Stimulated activated CD4-positive, alpha-beta T cell treated with anti-CD3 and anti-CD28 coated beads, TNF-alpha, amount 100 ng/mL, for 4 hours (primary cell): ENCODE measurements at places on chromosomes 5 and 9.

- no peak for DNase-seq
Measured at GRCh38 chr5:154729613-154730012, 25.6 kb upstream of the LARP1 start.

DNA sequence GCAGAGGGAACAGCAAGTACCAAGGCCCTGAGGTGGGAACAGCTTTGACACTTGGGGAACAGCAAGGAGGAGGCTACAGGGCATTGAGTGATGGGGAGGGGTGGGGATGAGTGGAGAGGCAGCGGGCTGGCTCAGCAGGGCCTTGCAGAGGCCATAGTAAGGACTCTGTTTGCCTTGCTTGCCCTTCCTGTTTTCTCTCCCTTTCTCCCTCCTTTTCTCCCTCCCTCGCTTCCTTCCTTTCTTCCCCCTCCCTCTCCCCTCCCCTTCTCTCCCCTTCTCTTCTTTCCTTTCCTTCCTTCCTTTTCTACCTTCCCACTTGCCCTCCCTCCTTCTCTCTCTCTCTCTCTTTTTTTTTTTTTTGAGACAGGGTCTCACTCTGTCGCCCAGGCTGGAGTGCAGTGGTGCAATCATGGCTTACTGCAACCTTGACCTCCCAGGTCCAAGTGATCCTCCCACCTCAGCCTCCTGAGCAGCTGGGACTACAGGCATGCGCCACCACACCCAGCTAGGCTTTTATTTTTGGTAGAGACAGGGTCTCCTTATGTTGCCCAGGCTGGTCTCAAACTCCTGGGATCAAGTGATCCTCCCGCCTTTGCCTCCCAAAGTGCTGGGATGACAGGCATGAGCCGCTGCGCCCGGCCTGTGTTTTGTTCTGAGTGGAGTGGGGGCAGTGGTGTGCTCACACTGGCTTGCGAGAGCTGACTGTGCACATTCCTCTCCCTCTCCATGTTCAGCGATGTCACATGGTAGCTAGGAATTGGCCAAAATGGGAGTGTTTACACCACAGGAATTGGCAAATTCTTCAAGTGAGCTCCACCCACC, 17.1 kb downstream of the IER5L start:
- DNase-seq = no peak

DNA sequence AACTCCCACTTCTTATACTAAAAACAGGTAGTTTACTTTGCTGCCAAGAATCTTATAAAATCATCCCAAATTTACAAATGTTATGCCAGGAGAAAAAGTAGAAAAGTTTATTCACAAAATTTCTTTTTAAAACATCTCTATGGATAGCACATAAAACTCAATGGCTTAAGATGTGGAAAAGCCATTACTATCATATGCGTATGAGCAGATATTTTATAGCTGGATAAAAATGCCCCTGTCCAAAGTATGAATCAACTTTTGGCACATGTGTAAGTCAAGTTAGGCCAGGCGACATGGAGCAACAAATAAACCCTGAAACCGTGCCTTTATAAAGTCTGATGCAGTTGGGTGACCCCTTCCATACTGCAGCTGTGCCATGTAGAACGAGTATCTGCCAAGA, 38.6 kb upstream of the FBP1 start:
- no peak for DNase-seq

DNA sequence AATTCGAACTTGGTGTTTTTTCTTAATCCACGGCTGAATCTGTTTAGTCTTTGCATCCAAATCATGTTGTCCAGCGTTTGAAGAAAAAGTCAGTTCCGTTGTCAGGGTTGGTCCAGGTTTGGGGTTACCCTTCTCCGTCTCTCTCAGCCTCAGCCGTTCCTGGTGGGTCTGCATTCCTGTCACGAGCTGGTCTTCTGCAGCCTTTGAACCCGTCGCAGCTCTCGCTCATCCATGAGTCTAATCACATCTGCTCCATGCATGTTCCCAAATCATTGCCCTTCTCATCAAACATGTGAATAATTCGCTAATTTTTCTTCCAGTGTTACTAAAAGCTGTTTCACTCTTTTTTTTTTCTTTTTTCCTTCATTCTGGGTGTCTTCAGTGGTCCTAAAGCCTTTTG, 39.0 kb upstream of the EXOC3 start:
- no peak for DNase-seq

DNA sequence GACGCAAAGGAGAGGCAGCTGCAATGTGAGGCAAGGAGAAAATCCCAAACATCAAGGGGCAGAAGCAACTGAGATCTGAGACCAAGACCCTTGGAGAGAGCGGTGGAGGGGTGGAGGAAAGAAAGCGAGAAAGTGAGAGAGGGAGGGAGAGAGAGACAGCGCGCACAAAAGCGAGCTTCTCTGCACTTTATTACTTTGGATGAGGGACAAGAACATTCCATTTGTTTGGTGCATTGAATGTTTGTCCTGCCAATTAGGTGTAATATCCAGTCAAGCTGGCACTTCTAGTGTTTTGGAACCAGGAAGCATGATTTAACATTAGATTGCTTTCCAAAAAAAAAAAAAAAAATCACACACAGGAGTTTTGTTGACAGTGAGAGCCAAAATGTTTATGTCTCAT, 1.4 kb downstream of the CAST start:
- DNase-seq = no peak

DNA sequence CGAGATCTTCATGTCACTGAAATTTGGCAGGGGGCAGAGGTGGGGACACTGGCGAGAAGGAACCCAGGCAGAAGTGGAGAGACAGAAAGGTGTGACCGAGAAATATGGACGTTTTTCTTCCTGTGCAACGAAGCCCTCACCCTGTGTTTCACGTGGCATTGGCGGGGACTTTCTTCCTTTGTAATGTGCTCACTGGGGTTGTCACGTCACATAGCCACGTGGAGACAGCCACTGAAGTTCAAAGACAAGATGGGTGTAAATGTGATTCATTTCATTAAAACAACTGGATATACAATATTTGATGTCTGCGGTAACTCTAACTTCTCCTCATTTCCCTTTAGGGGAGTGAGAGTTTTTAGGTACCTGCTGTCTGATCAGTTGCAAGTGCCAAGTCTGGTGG, 225.7 kb downstream of the FSTL4 start:
- no peak for DNase-seq

- DNase-seq = no peak
Measured at GRCh38 chr9:104988539-104988938, 60.6 kb upstream of the ABCA1 start.
